ENCODE measurements at places on chromosomes 5 and 9.

DNA sequence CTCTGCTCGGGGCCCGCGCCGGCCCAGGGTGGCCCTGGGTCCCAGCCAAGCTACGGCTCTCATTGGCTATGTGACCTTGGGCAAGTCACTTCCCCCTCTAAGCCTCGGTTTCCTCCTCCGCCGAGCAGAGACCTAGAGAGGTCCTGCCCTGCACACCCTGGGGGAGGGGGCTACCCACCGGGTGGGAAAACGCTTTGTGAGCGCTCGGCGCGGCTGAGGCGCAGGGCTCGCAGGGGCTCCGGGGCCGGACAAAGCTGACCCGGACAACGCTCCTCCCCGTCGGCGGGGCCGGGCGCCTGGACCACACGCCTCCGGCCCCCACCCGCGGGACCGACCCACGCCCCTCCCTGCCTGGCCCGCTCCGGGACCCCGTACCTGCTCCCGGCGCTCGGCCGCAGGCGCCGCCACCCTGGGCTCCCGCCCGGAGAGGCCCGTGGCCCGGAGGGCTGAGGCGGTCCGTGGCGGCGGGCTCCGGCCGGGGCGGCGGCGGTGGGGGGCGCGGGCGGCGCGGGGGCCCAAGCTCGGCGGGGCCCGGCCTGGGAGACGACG is 85.7 kb upstream of the MELK start:
- DNase-seq, result peak; percentile 60

GRCh38 chr5:128397876-128398275 is 140.2 kb downstream of the FBN2 start:
- DNase-seq, result no peak

DNA sequence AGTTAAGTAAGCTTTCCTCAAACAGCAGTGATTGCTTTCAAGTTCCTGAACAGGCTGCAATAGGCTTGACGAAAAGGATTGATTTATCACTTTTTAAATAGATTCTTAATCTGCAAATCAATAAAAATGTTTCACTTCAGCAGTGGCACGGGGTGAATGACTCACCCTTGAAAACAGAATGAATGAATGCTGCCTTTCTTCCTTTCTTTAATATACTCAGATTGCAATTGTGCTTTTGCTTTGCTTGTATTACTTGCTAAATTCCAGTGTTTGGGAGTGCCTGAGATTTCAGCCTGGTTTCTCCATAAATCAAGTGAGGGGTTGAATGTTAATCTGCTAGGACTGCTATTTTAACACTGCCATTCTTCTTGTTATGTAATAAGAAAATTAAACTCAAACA is 1293.8 kb downstream of the PTPRD start:
- DNase-seq, result no peak

DNA sequence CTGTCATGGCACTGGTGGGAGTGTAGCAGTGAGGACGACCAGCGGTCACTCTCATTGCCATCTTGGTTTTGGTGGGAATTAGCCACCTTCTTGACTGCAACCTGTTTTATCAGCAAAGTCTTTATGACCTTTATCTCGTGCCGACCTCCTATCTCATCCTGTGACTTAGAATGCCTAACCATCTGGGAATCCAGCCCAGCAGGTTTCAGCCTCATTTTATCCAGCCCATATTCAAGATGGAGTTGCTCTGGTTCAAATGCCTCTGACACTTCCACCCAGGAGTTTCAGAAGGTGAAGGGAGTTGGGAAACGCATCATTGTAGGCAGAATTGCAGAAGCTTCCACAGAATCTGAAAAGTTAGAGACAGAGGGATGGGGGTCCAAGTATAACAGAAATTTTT is 35.4 kb downstream of the SHC3 start:
- no peak for DNase-seq

DNA sequence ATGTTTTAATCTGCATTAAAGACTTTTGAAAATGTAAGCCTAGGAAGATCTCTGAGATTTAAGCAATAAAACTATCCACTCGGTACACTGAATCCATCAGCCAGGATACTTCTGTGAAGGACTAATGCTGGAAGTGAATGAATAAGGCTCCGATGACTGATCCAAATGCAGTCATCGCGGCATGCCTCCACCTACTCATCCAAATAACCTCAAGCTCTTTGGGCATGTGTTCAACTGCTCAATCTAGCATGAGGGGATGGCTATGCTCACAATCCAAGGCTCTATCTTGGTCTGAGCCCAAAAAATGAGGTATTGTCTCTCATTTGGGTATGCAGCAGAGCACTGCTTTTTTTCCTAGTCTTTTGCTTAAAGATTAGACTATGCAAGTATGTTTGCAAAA is 19.2 kb downstream of the MARCHF3 start:
- DNase-seq, result no peak

DNA sequence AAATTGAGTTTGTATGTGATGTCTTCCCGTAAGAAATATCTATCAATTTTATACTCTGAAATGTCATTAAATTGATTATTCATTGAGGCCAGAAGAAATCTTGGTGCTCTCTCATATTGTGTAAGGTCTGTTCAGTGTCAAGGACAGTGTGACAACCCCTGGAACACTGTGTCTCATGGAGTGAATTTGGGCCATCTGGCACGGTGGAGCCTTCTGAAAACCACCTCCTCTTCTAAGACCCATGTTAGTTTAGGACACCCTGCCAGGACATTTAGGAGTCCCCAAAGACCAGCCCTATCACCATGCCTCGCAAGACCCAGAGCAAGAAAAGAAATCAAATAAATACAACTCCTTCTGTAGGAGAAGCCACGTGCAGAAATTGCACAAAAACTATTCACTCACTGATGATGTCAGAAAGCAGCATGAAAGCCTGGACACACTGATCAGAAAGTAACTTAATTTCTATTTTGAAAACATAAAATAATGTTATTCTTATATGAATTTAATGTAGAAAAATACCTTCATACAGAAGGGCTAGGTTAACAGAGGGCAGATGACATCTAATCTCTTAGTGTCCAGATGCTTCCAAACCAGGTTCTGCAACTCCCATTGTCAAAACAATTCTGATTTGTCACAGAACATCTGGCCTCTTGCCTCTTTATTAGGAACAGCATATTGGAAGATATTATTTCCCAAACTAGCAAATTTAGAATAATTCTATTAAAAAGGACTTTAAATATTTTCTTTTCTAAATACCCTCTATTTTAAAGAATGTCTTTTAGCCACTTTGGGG is 298.8 kb downstream of the NR2F1-AS1 start:
- DNase-seq, result no peak

DNA sequence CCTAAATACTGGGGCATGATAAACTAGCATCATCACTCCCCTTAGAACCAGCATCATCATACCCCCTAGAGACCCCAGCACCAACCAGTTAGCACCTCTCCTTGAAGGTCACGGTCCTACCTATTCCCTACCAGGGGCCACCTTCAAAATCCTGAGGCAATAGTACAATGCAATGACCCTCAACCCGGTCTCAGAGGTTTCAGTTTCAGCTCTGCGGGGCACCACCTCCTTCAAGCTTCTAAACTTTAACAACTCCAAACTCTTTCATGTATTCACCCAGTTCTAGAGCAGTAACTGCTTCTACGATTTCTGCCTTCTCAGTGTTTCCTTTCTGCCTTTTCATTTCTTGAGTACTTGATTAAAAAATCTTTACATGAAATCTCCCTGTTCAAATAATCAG is 130.1 kb upstream of the EPB41L4A start:
- no peak for DNase-seq

- DNase-seq, result no peak
Measured at GRCh38 chr5:42767491-42768105, 11.0 kb downstream of the CCDC152 start.

DNA sequence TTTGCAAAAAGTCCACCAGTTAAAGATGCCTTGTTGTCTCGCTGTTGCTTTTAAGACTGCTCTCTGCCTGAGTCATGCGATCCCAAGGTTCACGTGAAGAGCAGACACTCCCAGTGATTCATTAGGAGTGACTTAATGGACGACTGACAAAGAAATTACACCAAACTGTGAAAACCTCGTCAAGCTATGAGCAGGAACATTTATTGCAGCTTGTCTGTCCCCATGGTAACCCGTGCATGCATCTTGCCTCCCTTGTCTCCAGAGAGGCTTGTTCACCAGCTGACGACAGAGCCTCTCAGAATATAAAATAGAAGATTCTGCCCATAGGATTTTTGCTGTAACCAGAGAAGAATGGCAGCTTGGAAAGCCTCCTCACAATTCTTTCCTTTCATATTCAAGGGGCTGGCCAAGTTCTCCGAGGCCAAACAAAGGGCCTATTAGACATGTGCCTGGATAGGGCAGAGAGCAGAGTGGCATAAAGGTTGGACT is 352.7 kb downstream of the SPOCK1 start:
- no peak for DNase-seq

DNA sequence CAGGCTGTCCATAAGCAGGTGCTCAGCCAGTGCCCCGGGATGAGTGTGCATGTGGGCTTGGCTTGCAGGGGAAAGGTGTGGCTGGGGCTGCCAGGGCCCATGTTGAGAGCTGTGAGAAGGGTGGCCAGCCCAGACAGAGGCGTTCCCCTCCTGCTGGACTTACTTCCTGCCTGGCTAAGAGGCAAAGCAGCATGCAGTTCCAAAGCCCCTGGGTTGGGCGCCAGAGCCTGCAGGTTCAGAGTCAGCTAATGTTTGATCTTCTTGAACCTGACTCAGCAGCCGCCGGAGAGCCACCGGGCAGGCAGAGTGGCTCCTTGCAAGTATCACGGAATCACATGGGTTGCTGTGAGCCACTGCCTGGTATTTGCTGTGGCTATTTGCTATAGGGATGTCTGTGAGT is 168.4 kb upstream of the MAP1B start:
- DNase-seq, result no peak

DNA sequence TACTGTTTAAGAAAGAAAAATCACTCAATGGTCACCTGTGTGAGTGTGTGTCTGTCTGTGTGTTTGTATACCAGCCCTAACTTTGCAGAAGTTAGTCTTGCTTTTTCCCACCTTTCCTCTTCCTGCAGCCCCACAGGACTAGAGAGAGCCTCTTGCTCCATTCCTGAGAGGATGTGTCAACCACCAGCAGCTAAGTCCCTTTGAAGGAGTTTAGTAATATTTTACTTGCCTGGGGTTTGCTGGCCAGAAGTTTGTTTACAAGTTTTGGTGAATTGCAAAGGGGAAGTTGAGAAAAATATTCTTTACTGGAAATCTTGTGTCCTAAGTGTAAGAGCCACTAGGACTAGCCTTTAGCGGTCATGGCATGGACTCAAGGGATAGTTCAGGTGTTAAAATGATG is 316.2 kb downstream of the BRINP1 start:
- no peak for DNase-seq

GRCh38 chr9:83219924-83220438 is 157.0 kb upstream of the RASEF start:
- no peak for DNase-seq

All from GF-D8 (cell line).